CD8-positive, alpha-beta memory T cell (primary cell): ENCODE measurements at places on chromosomes 6 and 20.
A peak's percentile ranks its signal among the peaks of the same experiment; 100 is the strongest.

- DNase-seq, result no peak
Observed at GRCh38 chr6:56730663-56731529, 88.2 kb upstream of the DST start.

DNA sequence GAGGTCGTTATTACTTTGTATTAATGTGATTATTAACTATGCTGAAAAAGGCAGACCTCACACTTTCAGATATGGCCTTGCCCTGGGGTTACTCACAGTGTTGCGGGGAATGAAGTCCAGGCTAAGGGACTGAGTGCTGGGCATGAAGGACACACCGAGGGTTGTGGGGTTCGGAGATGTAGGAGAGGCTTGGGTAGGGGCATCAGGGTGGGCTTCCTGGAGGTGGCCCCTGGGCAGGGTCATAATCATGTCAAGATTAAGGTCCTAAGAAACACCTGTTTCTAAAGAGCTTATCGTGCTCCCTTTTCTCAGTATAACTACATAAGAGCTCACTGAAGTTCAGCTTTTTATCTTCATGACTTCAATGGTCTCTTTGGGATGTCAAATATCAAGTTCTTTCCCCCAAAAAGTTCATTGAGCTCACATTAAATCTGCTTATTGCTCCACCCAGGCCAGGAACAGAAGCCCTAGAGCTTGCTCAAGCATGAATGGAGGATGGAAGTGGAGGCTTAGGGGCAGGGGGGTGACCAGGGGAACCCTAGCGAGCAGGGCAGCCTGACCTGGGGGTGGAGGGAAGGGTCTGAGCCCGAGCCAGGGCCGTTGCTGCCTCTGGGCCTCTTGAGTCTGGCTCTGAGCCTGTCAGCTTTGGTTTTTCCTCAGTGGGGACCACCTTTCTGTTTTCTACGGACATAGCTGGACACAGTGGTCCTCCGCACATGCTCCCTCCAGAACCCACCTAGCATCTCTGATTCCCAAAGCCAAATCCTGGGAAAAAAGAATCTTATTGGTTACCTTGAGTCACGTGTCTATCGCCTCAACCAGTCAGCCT is 37.3 kb upstream of the TGM2 start:
- DNase-seq, result no peak

DNA sequence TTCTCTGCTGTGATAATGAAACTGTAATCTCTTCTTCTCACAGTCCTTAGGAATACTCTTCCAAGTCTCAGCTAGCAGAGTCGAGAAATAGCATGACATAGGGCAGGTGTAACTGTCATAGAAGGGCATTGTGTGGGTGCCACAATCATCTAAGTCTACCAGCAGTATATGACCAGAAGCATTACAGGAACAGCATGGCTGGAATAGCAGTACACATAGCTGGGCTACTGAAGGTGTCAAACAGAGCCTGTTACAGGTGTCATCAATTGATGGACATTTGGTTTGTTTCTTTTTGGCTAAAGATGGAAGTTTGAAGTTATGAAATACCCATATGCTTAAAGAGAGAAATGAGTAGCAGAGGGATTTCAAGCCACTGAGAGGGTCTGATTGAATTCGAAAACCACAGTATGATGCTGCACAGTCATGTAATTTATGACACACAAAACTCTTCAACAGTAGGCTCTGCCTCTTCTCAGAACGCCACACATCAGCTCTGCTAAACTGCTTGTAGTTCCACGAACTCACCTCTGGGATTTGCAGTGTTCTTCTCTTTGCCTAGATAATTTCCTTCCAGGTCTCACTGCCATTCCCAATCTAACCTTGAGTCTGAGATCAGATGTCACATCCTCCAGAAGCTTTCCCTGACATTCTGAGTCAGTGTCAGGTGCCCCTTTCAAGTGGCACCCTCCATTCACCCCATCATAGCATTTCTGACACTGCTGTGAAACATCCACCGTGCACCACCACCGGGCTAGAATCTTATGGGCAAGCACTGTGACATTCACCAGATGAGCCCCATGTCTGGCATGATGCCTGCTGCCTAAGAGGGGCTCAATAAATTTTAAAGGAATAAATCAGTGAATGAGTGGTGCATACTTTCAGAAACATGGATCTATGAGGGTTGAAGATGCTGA is 151.0 kb downstream of the ADAT2 start:
- no peak for DNase-seq

- no peak for DNase-seq
Observed at GRCh38 chr6:2914318-2914660, 11.2 kb upstream of the SERPINB9 start.

DNA sequence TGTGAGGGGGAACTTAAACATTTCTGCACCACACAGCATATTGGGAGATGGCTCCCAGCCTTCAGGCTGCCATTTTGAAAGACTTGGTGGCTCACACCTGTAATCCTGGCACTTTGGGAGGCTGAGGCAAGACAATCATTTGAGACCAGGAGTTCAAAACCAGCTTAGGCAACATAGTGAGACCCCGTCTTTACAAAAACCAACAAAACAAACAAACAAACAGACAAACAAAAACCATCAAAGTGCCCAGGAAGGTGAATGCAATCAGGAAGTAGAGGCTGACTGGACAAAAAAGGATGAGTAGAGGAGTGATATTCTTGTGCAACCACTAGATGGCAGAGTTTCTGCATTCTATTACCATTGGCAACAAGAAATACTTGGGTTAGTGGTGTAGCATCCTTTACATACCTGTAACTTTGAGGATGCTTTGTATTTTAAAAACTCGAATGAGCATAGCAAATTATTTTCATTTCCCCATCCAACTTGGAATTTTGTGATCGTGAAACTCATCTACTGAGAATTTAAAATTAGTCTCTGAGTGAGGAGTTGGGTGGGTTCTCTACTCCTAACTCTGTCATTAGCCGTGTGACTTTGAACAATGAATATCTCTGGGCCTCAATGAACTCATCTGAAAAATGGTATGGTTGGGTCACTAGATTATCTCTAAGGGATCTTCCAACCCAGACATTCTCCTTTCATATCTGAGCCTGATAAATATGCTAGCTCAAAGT is 84.4 kb downstream of the CRYBG1 start:
- peak; percentile 9 for DNase-seq

- no peak for DNase-seq
Observed at GRCh38 chr20:62409931-62410745, 3.1 kb upstream of the CABLES2 start.
